ENCODE measurements at places on chromosomes 6 and 20.

- peak; percentile 53 for DNase-seq
Observed at GRCh38 chr6:28597217-28597835, 71.6 kb downstream of the GPX5 start.

- DNase-seq, result no peak
Observed at GRCh38 chr20:48406912-48407340, 420.9 kb downstream of the PREX1 start.

DNA sequence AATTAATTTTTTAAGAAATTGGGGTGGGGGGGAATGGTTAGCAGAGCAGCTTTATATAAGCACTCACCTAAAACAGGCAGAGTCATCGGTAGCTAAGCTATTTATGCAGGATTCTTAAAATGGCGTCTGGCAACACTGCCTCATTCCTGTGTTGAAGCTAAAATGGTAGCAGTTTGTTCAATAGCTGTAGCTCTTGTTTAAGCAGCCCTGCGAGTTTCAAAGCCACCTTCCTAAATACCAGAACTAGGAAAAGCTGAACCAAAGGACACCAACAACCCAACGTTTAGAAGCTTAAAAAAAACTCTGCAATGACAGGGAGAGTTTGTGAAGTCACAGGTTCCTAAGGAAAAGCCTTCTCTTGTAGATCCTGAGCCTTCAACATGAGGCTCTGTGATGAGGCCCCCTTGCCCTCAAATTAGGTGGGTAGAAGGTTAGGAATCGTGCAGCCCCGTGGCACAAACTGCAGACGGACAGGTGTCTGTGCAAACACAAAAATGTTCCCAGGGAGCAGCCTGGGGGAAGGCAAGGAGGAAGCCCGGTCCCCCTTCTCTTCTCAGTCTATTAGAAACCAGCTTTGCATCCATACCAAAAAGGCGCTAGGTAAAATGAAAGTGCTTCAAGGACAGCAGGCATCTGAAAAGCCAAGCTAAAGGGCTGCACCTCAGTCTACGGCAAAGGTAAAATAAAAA is 4.7 kb downstream of the ZMYND8 start:
- DNase-seq, result no peak

GRCh38 chr20:856361-856775 is 22.9 kb downstream of the FAM110A start:
- DNase-seq, result peak; percentile 28

- DNase-seq, result no peak
Observed at GRCh38 chr6:128389820-128390534, 130.4 kb downstream of the PTPRK start.

DNA sequence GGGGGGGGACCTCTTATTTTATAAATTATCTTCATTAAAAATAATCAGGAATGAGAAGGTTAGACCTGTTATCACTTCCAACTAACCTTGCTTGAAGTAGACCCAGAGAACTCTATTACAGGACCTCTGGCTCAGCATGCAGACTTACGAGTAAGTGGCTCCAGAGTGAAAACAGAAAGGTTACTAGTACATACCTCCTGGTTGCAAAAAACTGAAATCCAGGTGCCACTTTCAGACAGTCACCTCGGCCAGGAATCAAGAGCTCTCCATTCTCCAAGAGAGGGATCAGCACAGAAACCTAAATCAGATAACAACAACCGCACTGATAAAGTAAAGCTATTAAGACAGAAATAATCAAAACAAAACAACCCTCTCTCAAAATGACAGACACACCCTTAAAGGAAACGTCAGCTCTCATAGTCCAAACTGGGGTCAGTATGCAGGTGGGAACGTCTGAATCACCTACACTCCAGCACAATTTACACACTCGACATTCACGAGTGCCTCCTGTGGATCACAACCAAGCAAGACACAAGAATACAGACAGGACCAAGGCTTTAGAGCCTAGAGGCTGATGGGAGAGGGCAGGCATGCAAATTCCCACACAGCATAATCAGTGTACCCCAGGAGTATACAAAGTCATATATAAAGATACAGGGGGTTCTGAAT is 31.8 kb downstream of the MDN1 start:
- DNase-seq, result no peak

- peak; percentile 53 for DNase-seq
Observed at GRCh38 chr6:43604174-43604573, 24.9 kb downstream of the GTPBP2 start.

DNA sequence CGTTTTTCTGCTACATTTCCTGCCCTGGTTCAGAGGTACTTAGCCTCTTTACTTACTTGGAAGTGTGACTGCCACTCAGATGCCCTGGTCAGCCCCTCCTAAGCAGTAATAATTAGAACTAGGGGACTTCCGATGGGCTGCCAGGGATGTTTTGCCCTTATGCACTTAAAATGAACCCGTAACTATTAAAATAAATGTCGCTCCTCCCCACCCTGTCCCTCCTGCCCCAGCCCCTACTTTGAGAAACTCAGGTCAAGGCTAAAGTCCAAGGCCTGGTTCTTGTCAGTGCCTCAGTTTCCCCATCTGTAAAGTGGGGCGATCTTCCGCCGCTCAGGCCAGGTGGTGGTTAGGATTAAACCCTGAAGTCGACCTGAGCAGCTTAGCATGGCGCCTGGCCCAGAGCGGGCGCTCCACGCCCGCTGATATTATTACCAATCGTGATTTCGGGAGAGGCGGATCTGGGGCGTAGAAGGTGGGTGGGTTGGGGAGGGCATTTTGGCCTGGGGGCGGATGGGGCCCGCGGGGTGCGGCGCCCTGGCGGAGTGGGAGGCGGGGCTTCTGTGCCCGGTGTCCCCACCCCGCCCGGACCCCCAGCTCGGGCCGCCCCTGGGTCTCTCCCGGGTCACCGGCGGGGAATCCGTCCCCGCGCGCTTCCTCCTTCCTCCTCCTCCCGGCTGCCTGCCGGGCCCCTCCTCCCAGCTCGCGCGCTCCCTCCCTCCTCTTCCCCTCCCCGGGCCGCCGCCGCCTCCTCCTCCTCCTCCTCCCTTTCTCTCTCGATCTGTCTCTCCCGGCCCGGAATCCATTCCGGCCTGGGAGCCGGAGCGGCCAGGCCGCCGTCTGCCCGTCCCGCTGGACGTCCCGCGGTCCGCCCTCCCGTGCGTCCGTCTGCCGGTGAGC is at the start of gene SRC:
TSS of gene SRC (plus strand) at position 802 of the 897 bp plus-strand sequence. CDS start 38,014 bp downstream, outside the sequence.
- peak; percentile 32 for DNase-seq

- DNase-seq, result no peak
Observed at GRCh38 chr6:111663692-111664564, 58.2 kb upstream of the TRAF3IP2 start.

DNA sequence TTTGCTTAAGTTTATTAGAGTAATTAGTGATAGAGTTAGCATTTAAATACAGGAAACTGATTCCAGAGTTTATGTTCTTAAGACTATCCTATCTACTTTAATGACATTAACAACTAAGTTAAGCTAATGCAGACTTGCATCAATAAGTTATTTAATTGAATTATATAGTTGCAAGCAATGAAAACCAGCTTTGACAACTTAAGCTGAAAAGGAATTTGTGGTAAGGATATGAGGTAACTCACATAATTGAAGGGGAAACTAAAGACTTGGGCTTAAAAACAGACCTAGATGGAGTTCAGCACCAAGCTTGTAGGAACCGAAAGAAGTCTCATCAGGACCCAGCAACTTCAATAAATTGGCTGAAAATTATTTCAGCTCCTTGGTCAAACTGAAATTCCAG is 222.3 kb downstream of the IBTK start:
- no peak for DNase-seq

- no peak for DNase-seq
Observed at GRCh38 chr20:11467436-11467835, 450.3 kb upstream of the BTBD3 start.

- no peak for DNase-seq
Observed at GRCh38 chr6:79431537-79431933, 105.7 kb downstream of the LCA5 start.

GRCh38 chr6:340991-341827 is 48.9 kb downstream of the DUSP22 start:
- DNase-seq, result no peak

DNA sequence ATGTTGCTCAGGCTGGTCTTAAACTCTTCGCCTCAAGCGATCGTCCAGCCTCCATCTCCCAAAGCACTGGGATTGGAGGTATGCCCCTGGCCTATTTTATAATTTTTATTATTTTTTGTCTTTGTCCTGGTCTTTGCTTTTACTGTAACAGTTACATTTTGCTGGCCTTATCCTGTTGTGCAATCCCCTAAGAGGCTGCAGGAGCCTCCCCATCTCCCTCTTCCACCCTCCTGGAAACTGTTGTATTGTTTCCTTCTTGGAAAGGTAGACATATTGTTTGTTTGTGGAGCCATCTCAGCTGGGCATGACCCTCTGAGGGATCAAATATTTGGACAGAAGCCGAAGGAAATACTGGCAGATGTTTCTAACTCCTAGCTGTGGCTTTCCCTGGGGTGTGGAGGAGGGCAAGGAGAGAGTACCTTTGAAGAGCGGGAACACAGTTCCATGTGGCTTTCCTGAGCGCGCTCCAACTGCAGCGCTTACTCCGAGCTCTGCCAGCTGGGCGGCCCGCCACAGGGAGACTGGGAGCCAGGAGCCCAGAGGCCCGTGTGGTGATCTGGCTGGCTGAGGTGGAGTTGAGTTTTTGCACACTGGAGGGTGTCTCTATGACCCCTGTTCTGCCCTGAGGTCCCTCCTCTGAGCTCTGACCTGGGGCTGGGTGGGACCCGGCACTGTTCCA is 4.9 kb downstream of the MAPK13 start:
- DNase-seq, result no peak

GRCh38 chr6:88584581-88585275 is 378.7 kb downstream of the RNGTT start:
- no peak for DNase-seq

DNA sequence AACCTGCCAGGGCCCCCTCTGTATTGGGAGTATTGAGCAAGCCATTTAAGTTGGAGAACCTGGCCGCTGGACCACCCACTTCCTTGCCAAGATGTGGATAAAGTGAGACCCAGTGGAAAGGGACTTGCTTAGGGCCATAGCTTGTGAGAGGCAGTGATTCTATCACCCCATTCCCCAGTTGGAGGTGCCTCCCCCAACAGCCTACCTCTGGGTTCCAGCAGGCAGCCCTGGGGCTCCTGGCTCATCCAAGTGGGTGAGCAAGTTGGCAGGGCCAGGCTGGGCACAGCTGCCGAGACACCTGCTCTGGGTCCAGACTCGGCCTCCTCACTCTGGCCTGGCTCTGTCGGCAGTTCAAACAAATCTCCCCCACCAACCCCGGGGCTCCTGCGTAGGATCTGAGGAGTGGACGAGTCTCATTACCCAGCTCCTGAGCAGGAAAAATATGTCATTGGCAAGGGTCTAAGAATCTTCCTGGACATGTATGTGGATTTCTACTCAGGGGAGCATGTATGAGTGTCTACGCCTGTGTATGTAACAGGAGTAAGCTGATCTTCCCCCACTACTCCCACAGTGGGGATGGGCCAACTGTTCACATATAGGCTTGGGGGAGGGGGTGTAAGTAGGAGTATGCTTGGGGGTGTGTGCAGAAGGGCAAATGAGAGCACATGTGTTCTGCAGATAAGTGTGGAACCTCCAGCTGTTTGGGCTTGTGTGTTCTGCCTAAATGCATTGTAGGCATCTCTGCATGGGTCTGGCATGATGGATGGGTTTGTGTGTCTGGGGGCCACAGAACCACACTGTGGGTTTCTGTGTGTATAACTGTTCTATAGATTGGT is 1.9 kb downstream of the ID1 start:
- DNase-seq, result peak; percentile 73

DNA sequence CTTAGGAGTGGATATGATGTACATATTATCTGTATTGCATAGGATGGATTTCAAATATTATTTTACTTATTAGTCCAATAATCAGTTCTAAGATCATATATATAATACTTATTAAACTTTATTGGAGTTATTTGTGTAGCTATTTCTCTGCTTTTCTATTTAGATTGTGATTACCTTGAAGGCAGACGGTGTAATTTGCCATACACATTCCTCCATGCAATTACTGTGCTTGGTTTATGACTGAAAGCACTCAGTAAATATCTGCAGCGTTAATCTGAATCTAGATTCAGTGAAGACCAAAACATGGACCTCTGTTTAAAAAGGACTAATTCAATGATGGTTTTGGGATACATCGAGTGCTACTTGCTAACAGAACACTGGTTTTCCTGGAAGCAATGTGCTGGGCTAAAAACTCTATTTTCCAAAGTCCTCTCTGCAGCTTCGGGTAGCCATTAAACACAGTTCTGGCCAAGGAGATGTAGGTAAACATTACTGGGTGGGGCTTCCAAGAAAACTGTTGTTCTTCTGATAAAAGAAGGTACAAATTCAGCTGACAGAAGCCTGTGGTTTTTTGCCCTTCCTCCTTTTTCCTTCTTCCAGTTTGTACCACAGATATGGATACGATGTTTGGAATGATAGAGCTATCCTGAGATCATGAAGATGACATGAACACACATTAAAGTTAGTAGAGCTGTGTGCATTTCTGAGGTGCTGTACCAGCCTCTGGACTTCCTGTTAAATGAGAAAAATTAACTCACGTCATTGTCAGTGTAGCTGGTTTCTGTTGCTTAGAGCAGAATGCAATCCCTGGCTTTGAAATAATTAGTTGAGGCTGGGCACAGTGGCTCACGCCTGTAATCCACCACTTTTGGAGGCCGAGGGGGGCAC is 136.5 kb upstream of the NUP153 start:
- DNase-seq, result no peak

GRCh38 chr6:16158943-16159557 is 30.2 kb downstream of the MYLIP start:
- DNase-seq, result no peak

DNA sequence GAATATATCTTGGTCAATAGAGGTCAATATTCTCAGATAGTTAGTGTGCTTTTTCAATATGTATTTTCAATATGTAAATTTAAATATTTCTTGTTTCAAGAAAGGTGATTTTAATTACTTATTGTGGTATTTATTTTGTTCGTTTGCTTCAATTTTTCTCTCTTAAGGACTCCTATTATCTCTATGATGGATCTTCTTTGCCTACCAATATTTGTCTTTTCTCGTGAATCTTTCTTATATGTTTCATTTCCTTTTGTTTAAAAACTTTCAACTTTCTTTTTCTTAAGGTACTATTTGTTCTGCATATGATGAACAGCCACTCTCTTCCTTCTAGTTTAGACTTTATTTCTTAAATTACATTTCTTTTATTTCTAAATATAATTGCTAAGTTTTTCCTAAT is 46.1 kb upstream of the PSMF1 start:
- no peak for DNase-seq

DNA sequence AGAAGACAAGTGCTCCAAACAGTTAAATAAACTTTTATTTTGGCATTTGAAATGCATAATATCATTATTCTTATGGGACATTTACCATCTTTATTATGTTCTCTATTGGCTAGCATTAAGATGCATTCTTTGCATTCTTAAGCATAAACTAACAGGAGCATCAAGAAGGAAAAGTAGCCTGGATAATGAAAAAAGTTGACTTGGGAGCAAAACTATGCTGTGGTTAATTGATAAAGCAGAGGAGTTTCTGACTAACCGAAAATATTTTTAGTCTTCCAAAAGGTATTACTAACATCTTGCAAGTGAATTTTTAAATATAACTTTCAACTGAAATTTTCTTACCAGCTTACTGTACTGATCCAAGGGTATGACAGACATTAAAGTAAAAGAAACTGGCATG is 140.3 kb downstream of the FLRT3 start:
- DNase-seq, result no peak

DNA sequence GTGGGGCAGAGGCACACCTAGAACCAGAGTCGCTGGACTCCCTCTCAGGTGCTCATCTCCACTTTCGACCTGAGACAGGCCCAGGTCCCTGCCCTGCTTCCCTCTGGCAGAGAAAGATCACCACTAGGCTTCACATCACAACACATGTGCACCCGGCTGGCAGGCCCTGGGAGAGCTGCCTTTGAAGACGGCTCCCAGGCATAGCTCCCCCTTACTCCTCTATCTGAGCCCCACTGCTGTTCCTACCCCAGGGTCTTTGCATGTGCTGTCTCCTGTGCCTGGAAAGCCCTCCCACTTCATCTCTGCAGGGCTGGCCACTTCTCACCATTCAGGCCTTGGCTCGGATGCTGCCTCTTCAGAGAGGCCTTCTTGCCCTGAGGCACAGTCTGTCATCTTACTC is 89.2 kb downstream of the NOL4L start:
- no peak for DNase-seq
